MV-4-11 (cell line): ENCODE measurements at places on chromosomes 4 and X.

- DNase-seq = no peak
These were observed 5.9 kb upstream of the STIM2 start for GRCh38 chr4:26854701-26855100.

DNA sequence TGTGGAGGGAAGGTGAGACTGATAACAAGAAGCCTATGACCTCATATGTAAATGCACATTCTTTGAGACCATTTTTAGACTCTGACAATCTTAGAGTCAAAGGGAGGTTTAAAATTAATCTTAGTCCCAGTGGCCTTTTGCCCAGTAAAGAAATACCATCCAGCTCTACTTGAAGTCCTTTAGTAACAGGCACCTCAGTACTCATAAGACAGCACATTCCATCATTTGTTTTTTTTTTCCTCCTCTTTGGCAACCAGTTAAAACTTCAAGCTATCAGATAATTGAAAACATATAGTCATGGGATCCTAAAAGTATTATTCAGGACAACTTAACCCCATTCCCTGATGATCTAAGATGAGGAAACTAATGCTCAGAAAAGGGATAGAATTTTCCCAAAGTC, 4.6 kb downstream of the EDA2R start:
- DNase-seq = no peak

GRCh38 chrX:76279007-76279406, 106.1 kb downstream of the PBDC1 start:
- DNase-seq = peak; percentile 5

DNA sequence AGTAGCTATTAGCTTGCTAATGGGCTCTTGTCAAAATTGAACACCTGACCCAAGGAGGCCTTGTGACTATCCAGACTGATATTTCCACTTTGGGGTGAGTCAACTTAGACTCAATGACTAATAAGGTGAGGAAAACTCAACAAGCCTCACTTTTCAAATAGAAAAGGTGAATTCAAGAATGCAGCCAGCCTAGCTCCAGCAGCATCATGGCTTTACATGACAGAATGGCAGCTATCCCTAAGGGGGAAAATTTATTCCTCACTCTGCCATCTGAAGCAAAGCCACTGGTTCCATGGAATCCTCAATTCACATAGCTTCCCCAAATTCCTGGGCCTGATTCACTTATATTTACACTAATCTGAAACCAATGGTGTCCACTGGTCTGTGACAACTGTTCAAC, 29.1 kb upstream of the RAB9B start:
- no peak for DNase-seq

- no peak for DNase-seq
These were observed 5.3 kb downstream of the ASB11 start for GRCh38 chrX:15310117-15310516.

- DNase-seq = no peak
These were observed 17.2 kb downstream of the TRPC3 start for GRCh38 chr4:121934635-121935034.

DNA sequence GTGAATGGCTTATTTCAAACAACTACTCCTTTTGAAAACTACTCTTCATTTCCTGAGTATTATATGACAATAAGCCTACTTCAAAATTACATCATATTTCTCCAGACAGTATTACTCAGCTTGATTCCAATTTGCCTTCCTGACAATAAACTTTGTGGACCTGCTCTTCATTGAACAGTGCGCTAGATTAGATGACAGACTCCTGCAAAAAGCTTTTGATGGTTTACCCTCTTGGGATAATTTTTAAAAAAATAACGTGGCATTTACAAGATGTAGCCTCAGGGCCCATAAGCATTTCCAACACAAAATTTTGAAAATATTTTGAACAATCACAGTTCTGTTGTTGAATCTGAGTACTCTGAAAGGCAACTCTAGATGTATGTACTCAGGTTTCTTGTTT, 25.9 kb downstream of the MGAT4D start:
- no peak for DNase-seq

DNA sequence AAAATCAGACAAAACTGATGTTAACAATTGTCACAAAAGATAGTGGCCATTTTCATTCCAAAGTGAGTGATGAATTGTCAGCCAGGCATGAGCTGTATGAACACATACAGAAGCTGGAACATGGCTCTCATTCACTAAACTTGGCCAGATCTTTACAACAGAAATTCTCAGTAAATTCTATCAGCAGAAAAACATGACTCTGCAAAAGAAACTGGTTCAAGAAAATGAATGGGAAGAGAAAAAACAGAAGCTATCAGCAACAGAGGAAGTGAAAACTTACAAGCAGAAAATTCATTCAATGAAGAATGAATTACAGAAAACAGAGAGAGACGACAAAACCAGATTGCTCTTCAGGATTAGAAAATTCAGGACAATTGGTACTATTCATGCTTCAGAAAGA, 249.6 kb downstream of the COL25A1 start:
- DNase-seq = peak; percentile 68

DNA sequence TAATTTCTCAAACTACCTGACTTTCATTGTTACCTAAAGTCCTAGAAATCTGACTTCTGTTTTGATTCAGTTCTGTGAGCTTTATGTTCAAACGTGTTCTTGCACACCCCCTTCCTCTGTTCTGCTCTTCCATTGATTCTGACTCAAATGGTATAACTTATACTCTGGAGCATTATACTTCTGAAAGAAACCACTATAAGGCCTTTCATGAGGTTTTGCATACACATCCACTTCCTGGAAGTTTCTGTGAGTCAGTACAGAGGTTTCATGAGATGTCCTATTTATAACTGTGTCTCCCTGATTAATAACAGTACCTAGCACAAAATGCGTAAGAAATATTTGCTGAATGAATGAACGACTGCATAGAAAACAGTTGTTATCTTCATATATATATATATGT, 540.2 kb upstream of the CT83 start:
- no peak for DNase-seq

- DNase-seq = no peak
These were observed 57.8 kb upstream of the PLAC1 start for GRCh38 chrX:134715930-134716619.

- DNase-seq = no peak
These were observed 154.4 kb downstream of the SHROOM3 start for GRCh38 chr4:76589402-76589801.

- no peak for DNase-seq
These were observed 629.2 kb downstream of the KLHL13 start for GRCh38 chrX:117487421-117487820.

GRCh38 chrX:40122487-40122886, 24.7 kb upstream of the BCOR start:
- DNase-seq = no peak
